ENCODE measurements at places on chromosomes 12 and 14.
A peak's percentile ranks its signal among the peaks of the same experiment; 100 is the strongest.

- DNase-seq, result no peak
These were observed 1.3 kb downstream of the STRAP start for GRCh38 chr12:15883536-15883935.

GRCh38 chr14:79613625-79614024, 597.7 kb downstream of the DIO2 start:
- DNase-seq, result no peak

GRCh38 chr14:103095210-103095778, 769 bp downstream of the EXOC3L4 start:
- no peak for DNase-seq

DNA sequence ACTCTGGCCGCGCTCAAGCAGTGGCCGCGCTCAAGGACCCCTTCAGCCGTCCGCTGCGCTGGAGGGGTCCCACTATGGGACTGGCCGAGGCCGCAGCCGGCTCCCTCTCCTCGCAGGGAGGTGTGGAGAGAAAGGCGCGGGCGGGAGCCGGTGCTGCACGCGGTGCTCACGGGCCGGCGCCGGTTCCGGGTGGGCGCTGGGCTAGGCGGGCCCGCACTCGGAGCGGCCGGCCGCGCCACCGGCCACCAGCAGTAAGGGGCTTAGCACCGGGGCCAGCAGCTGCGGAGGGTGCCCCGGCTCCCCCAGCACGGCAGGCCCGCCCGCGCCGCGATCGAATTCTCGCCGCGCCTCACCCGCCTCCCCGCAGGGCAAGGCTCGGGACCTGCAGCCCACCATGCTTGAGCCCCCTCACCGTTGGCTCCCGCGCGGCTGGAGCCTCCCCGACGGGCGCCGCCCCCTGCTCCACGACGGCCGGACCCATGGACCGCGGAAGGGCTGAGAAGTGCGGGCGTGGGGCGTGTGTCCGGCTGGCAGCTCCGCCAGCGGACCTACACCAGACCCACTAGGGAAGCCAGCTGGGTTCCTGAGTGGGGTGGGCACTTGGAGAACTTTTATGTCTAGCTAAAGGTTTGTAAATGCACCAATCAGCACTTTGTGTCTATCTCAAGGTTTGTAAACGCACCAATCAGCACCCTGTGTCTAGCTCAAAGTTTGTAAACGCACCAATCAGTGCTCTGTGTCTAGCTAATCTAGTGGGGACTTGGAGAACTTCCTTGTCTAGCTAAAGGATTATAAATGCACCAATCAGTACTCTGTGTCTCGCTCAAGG, 49.5 kb downstream of the KLHL28 start:
- DNase-seq, result no peak

DNA sequence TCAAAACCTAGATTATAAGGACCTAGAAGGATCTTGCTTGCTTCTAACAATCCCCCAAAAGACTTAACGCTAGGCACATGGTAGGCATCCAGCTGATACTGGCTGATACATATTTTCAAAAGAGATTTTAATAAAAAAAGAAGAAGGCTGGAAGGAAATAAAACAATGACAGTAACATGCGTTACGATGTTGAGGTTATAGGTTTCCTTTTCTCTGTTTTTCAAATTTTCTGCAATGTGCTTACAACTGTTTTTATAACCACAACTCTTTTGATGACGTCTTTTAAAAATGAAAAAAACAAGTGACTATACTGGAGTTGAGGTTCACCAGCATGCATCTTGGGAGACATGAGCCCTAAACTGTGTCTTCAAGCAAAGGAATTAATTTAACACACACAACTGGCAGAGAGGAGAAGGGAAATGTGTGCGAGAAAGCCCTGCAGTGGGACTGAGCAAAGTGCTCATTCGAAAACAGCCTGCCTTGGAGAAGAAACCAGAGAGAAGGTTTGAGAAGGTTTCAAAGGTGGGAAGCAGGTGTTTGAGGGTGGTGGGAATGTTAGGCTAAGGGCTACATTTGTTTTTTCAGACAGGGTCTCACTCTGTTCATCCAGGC, 80.4 kb downstream of the DUSP16 start:
- DNase-seq, result no peak

DNA sequence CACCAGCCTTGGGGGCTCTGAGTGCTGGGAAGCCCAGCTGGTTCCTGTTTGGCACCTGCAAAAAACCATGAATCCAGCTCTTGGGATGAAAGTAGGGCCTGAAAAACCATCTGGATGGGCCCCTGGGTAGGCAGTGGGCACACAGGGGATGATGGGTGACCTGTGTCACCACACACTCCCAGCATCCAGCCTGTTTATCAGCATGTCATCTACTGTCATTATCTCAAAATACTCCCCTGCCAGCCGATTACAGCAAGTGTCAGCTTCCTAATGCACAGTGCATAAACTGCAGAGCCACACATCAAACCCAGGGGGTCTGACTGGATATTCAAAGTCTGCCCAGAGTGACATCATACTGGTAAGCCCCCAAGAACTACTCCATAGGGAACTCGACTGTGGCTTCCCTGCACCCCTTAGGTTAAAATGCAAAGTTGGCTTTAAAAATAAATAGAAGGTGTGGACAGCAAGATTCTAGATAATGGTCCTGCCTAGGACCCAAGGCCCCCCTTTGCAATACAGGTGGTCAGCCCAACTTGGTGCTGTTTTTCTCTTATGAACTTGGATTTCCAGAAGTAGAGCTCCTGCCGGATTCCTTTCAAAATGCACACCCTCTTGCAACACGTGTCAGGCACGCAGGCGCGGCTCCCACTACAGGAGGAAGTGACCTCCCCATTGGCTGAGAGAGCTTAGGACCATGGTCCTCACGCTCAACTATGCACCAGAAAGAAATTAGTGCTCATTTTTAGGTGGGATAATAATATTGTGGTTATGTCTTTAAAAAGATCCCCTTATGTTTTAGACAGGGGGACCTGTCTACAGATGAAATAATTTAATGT, 94.1 kb downstream of the GCH1 start:
- DNase-seq, result no peak

DNA sequence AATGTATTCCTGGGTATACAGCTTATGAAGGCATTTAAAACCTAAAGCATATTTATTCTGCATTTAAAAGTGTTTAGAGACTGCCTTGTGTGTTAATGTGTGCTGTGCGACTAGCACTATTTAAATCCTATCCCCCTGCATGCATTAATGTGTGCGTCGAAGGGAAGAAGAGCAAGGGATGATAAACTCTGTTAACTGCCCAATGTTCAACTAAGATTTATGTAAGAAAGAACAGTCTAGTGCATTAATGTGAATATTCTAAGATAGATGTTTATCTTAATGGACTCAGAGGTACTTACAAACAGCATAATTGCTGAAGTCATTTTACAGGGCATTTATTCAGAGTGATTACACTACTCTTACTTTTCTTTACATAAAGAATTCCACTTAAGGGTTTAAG, 424.8 kb downstream of the DIO2 start:
- no peak for DNase-seq

GRCh38 chr14:95948558-95948981, 71.9 kb downstream of the TUNAR start:
- no peak for DNase-seq

DNA sequence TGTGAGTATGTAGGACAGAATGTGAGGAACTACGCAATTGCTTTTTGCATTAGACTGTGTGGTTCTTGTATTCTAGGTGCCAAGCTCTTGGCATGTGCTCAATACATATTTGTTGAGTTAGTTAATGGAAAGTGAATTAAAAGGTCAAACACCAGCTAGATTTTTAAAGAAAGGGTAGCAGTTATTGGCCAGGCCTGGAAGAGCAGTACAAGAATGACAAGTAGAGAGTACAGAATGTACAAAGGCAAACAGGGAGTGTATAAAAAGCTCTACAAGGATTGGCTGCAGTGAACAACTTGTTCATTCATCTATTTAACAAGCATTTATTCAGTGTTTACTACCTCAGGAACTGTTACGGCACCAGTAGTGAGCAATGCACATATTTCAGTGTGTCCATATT, 854.0 kb upstream of the SEL1L start:
- DNase-seq, result no peak

DNA sequence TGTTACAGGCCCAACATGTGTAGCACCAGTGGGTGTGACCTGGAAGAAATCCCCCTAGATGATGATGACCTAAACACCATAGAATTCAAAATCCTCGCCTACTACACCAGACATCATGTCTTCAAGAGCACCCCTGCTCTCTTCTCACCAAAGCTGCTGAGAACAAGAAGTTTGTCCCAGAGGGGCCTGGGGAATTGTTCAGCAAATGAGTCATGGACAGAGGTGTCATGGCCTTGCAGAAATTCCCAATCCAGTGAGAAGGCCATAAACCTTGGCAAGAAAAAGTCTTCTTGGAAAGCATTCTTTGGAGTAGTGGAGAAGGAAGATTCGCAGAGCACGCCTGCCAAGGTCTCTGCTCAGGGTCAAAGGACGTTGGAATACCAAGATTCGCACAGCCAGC, 8.6 kb downstream of the BCL2L14 start:
- no peak for DNase-seq

DNA sequence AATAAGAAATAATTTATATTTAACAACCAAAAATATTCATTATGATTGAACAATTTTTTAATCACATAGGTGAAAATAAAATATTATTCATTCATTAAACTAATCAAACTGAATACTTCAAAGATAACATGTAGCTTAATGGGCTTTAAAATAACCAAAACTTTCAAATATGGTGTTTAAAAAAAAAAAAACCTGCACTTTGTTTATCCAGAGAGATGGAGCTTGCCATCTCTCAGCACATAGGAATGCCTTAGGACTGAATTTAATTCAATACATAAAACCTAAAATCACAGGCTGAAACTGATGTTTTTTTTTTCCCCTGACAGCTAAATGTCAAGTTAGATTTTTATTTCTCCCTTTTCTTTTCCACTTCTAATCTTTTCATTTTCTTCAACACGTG, 14.4 kb upstream of the CCER1 start:
- DNase-seq, result no peak

DNA sequence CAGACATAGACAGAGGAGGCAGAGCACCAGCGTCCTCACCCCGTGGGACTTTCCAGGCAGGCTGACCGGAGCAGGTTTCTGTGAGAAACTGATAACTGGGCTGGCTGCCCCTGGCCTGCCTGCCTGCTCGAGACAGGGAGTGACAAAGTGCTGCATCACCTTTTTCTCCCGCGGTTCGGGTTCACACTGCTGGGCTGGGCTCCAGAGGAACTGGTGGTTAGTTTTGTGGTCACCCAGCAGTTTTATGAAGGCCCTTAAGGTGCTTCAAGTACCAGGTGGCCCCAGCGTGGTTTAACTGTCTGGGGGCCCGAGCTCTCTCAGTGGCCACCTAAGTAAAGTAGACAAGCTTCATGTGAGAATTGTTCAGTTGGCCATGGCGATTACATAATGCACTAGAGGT, 1073.6 kb downstream of the BCL11B start:
- DNase-seq, result no peak

- no peak for DNase-seq
These were observed 10.3 kb downstream of the GPR68 start for GRCh38 chr14:91233936-91234790.

GRCh38 chr14:64704743-64705380, 638 bp downstream of the PLEKHG3 start:
- DNase-seq, result no peak

DNA sequence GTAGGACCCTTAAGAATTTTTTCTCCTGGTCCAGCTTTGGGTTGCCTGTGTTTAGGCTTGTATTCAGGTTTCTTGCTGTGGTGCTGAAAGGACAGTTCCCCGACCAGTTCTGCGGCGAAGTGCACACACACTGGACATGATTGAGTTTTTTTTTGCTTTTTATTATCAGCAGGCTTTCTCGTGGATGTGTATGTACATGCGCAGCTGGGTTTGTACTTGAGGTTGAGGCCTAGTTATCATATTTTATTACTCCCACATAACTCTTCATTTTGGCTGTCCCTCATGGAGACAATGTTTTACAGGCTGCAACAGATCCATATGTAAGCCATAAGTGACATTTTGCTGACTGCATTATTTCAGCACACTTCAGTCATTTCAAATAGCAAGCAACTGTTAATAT, 2.5 kb downstream of the SCN8A start:
- DNase-seq, result no peak

GRCh38 chr12:91991399-91992187, 154.1 kb downstream of the BTG1 start:
- DNase-seq, result peak; percentile 57

DNA sequence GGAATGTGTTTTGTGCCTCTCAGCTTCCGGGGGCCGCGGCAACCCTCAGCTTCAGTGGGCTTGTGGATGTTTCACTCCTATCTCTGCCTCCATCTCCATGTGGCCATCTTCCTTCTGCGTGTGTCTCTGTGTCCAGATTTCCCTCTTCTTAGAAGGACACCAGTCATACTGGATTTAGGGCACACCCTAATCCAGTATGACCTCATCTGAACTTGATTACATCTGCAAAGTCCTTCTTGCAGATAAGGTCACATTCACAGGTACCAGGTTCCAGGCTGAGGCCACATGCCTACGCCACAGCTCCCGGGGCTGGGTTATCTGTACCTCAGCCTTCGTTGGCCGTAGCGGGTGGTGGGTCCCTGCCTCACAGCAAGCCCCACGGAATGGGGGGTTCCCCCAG, 68.9 kb downstream of the ZNF664 start:
- DNase-seq, result no peak

DNA sequence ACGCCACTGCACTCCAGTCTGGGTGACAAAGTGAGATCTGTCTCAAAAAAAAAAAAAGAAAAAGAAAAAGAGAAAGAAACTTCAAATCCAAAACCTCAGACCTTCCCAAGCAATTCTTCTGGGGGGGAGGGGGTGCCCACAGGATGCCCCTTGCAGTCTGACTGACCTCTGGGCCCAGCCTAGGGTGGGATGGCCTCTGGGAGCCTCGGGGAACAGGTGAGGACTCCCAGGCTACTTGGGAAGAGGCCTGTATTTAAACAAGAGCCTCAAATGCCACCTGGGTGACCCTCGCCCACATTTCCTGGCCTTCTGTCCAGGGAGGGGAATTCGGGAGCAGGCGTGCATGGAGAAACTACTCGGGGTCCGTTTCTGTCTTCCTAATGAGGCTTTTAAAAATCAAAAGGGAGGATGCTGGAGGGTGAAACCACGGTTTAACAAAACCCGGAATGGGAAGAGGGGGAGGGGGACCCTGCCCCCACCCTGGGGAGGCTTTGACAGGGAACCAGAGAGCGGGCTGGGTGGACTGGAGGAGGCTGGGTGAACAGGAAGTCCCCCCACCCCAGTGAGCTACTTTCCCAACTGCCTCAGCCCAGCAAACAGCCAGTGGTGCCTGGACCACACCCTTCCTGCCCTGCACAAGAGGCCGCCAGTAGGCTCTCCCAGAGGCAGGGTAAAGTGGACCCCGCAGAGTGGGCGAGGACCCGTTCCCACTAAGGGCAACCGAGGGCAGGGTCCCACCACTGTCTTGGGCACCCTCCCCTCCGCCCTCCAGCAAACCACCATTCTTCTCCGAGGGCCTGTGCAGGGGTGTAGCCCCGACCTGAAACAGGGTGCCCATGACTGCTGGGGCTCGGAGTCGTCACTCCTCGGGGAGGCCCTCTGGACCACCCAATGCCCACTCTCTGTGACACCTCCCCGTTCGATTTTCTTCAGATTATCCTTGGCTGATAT, 1.5 kb upstream of the FBRSL1 start:
- DNase-seq, result peak; percentile 87

DNA sequence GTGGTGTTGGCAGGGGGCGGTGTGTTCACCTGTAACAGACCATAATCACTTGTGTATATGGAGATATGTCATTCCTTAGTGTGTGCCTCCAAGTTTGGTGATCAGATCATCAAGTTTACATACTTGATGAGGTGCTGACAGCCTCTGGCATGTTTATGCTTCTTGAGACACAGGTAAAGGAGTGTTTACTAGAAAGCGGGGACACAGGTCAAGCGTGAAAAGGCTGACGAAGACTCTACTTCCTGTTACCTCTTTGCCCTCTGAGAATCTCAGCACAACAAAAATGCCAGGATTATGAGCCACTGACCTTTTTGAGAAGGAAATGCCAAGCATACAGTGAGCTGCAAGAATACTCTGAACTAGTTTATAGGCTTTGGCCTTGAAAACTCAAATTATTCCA, 29.6 kb downstream of the PRDM4 start:
- DNase-seq, result no peak
